ENCODE measurements at places on chromosomes 3 and 15.

DNA sequence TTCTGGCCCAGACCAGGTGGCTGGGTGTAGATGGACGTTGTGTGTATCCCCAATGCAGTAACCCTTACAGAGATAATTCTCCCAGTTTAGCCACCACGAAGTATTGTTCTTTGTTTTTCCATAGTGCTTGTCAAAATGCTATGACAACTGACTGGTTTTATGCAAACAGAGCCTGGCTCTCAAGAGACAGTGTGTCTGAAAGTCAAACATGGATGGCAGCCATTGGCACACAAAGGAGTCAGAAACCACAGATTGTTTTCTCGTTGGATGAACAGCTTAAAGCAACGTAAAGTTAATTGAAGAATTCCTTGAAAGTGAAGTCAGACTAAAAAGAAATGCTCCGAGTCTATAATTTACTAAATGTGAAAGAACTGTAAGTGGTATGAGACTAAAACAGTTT lies 91.2 kb downstream of the FILIP1L start:
- no peak overlapping the region for H3K27ac ChIP-seq
- H3K27me3 ChIP-seq = no peaks in the 10 kb centered on the region
- no peak for DNase-seq
- H3K36me3 ChIP-seq = no peaks in the 10 kb centered on the region

- H3K27ac ChIP-seq = no peak overlapping the region
- no peak overlapping the region for H3K4me3 ChIP-seq
- H3K4me1 ChIP-seq = no peaks in the 10 kb centered on the region
- DNase-seq = no peak
- peaks cover 20% of the 10 kb centered on the region for H3K36me3 ChIP-seq
- no peaks in the 10 kb centered on the region for H3K27me3 ChIP-seq
Measured at GRCh38 chr3:158709666-158710083, 22.6 kb downstream of the RARRES1 start.

- peaks cover 66% of the 10 kb centered on the region for H3K36me3 ChIP-seq
- H3K4me1 ChIP-seq = peaks cover 20% of the 10 kb centered on the region
- DNase-seq = peak; percentile 57
- H3K4me3 ChIP-seq = no peak overlapping the region
- no peak overlapping the region for H3K27ac ChIP-seq
Measured at GRCh38 chr3:15051531-15051930, 13.6 kb downstream of the MRPS25 start.

- H3K4me3 ChIP-seq = no peak overlapping the region
- no peaks in the 10 kb centered on the region for H3K27me3 ChIP-seq
- H3K36me3 ChIP-seq = no peaks in the 10 kb centered on the region
- H3K4me1 ChIP-seq = peaks cover under 1% of the 10 kb centered on the region
- no peak for DNase-seq
Measured at GRCh38 chr15:65038428-65038827, 6.8 kb upstream of the SLC51B start.

DNA sequence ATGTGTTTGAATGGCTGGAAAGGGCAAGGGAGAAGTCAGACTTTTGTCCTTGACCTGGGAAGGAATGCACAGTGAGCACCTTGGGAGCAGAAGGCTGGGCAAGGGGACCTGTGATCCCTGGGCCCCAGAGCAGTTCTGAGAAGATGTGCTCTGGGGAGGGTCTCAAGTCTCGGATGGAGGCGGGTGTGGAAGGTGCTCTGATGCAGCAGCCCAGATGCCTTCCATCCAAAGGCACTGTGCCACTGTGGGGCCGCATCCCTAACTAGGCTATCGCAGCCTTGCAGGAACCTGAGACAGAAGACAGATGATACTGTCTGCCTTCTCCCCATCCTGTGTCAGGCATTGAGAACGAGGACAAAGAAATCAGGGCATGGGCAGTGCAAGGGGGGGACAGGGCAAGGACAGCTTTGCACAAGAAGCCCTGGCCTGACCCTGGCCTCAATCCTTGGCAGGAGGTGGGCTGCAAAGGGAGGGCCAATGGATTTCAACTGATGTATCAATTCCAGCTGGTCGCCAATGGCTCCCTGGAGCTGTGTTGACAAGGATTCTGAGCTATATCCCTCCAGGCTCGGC lies 14.6 kb upstream of the PRKCD start:
- no peaks in the 10 kb centered on the region for H3K36me3 ChIP-seq
- H3K27ac ChIP-seq = no peak overlapping the region
- no peak overlapping the region for H3K4me3 ChIP-seq
- H3K27me3 ChIP-seq = no peaks in the 10 kb centered on the region

DNA sequence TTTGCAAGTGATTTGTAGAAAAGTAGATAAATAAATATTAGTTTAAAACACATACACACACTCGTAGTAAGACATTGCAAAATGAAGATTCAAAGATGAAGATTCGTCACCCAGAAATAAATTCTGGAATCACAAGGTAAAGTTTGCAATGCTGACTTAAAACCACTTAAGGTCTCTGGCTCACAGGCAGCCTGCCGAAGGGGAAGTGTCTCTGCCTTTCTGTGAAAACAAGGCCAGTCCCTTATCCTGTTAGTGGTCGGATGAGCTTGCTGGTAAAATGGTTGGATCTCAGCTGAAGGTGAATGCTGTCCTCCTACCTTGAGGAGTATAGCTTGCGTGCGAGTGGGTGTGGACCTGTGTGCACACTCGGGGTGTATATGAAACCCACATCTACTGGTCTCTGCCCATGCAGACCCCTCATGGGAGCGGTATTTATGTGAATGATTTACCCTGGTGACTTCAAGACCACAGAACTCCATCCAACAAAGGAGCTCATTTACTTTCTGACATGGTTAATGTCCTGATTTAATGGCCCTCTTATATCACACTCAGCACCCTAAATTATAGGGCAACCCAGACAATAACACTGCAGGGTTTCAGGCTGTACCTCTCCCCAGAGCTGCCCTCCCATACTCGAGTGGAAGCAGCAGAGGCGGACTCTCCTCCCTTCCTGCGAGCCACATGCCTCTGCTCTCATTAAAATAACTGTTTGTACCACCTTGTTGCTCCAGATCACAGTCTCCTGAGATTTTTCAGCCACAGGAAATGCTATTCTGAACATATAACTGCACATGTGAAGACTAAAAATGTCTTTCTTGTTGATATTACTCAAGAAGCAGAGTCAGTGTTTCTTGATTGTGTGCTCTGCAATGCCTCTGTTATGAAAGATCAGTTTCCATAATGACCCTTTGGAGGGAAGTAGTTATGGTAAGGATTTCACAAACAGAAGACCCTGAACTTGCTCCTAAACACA lies 45.9 kb upstream of the ALDH1A3 start:
- no peak for DNase-seq
- H3K27me3 ChIP-seq = peaks cover 10% of the 10 kb centered on the region
- no peak overlapping the region for H3K27ac ChIP-seq
- no peak overlapping the region for H3K4me3 ChIP-seq
- no peaks in the 10 kb centered on the region for H3K36me3 ChIP-seq

DNA sequence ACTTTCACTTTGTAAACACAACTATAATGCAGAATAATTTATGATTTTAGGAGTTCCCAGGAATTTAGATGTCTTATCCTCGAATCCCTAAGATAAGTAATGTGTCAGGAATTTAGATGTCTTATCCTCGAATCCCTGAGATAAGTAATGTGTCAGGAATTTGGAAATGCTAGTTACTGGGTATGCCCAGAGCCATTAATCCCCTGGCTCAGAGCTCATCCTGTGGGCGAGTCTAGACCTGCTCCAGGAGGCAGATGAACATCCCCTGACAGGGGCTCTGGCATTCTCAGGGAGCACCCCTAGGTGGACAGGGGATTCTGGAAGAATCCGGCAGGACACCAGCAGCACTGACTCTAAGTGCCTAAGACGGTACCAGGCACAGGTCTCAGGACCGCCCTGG lies 163.3 kb downstream of the ARRDC4 start:
- no peak overlapping the region for H3K4me3 ChIP-seq
- DNase-seq = no peak
- no peaks in the 10 kb centered on the region for H3K4me1 ChIP-seq
- H3K36me3 ChIP-seq = no peaks in the 10 kb centered on the region
- H3K27ac ChIP-seq = no peak overlapping the region
- H3K27me3 ChIP-seq = no peaks in the 10 kb centered on the region

- no peak overlapping the region for H3K4me3 ChIP-seq
- H3K27me3 ChIP-seq = no peaks in the 10 kb centered on the region
- H3K27ac ChIP-seq = no peak overlapping the region
- no peak for DNase-seq
Measured at GRCh38 chr3:78348664-78349063, 1308.8 kb downstream of the ROBO2 start.

DNA sequence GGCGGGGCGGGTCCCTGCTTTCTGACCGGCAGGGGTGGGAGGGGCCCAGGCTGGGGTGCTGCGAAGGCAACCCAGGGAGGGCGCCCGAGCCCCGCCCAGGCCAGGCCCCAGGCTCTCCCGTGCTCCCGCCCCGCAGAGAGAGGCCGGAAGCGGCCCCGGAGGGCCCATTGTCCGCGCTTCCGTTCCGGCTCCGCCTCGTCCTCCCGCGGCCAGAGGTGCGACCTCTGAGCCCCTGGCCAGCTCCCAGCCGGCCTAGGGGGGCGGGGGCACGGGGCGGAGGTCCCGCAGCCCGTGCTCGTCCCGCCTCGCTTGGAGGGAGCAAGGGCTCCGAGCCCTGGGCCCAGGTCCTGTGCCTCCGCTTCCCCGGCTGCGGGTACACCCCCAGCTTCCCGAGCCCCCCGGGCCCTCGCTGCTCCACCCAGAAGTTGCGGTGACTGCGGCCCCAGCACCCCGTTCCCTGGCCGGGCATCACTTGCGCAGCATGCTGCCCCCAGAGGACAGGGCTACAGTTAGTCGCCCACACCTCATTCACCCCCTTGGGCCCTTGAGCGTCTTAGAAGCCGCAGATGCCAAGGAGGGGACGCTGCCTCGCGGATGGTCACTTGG lies 20.4 kb upstream of the PLXND1 start:
- H3K27me3 ChIP-seq = no peaks in the 10 kb centered on the region
- no peaks in the 10 kb centered on the region for H3K36me3 ChIP-seq
- DNase-seq = no peak
- H3K4me1 ChIP-seq = peaks cover 28% of the 10 kb centered on the region
- peak overlapping the region; percentile 66 for H3K4me3 ChIP-seq

- peaks cover 38% of the 10 kb centered on the region for H3K36me3 ChIP-seq
- no peak overlapping the region for H3K27ac ChIP-seq
- DNase-seq = no peak
Measured at GRCh38 chr3:170144437-170144843, 37.1 kb downstream of the PHC3 start.

GRCh38 chr3:188720215-188720614 lies 451.6 kb upstream of the TPRG1 start:
- no peak overlapping the region for H3K4me3 ChIP-seq
- no peak for DNase-seq
- H3K27ac ChIP-seq = no peak overlapping the region
- no peaks in the 10 kb centered on the region for H3K27me3 ChIP-seq

- H3K4me3 ChIP-seq = no peak overlapping the region
- H3K4me1 ChIP-seq = peaks cover 6% of the 10 kb centered on the region
- no peak overlapping the region for H3K27ac ChIP-seq
Measured at GRCh38 chr15:74328331-74329056, 39.0 kb downstream of the CYP11A1 start.

GRCh38 chr3:42195879-42196330 lies 70.1 kb downstream of the CCK start:
- DNase-seq = no peak
- no peak overlapping the region for H3K27ac ChIP-seq
- no peak overlapping the region for H3K4me3 ChIP-seq
- no peaks in the 10 kb centered on the region for H3K27me3 ChIP-seq

- H3K27me3 ChIP-seq = no peaks in the 10 kb centered on the region
- H3K4me3 ChIP-seq = no peak overlapping the region
- peaks cover 78% of the 10 kb centered on the region for H3K36me3 ChIP-seq
- DNase-seq = no peak
- no peak overlapping the region for H3K27ac ChIP-seq
- peaks cover 34% of the 10 kb centered on the region for H3K4me1 ChIP-seq
Measured at GRCh38 chr3:124999317-124999716, 56.5 kb downstream of the HEG1 start.

- no peaks in the 10 kb centered on the region for H3K27me3 ChIP-seq
- DNase-seq = no peak
- peak overlapping the region; percentile 78 for H3K4me3 ChIP-seq
- no peaks in the 10 kb centered on the region for H3K36me3 ChIP-seq
- peak overlapping the region; percentile 94 for H3K27ac ChIP-seq
- H3K4me1 ChIP-seq = peaks cover 16% of the 10 kb centered on the region
Measured at GRCh38 chr15:35546511-35547381, 781 bp upstream of the DPH6 start.

Data from CD4-positive, alpha-beta T cell (primary cell).